ENCODE measurements at places on chromosomes 5 and 9.

- DNase-seq = no peak
Observed at GRCh38 chr9:134283111-134283515, 43.1 kb upstream of the RXRA start.

DNA sequence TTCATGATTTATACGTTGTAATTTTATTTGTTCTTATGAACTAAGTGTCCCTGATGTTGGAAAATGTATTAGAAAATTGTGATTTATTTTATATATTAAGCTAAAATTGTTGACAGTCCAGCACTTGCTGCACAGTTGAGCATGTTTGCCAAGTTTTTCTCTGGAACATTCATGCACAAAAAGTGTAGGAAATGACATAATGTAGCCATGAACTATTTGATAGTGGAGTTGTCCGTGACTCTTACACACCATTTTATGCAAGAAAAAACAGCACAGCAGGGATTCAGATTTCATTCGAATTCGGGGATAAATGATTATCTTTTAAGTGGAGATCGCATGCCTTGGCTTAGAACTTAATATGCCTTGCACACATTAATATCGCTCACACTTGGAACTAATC, 708.6 kb upstream of the WWC1 start:
- no peak for DNase-seq

GRCh38 chr5:109567374-109568044, 122.2 kb upstream of the MAN2A1 start:
- DNase-seq = peak; percentile 92

- no peak for DNase-seq
Observed at GRCh38 chr5:169757016-169757415, 119.9 kb downstream of the DOCK2 start.

DNA sequence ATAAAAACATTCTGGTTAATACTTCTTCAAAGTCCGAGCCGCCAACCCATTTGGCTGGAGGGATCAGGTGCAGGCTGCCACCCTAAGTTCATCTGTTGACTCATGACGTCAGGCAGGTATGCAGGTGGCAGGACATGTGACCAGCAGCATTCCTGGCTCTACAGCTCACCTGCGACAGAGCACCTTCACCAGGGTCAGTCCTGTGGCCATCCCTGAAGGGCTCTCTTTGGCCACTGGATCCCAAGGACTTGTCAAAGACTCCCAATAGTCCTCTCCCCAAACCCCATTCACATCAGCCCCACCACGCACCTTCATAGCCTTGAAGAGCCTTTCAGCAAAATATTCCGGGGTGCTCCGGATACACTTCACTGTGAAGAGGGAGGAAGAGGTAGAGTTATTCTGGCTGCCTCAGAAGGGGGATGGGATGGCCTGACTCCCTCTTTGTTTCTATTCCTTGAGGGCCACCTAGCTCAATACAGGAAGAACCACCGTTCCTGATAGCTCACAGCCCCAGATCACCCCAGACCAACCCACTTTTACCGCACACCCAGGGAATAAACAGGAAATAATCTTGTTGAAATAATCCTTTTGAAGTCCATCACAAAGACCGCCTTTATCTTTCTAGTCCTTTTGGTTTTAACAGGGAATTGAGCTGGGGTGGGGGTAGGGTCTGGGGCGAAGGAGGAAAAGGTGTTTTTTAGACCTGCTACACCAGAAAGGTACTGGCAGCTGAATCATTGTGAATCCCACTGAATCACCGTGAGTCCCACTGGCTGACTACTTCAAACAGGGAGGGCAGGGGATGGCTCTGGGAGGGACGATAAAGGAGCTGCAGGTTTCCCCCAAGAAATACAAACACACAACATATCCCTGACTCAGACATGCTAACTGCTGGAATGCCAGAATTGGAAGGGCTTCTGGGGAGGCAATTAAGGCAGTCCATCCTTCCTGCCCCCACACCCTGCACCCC, 26.4 kb downstream of the ANXA6 start:
- DNase-seq = no peak

DNA sequence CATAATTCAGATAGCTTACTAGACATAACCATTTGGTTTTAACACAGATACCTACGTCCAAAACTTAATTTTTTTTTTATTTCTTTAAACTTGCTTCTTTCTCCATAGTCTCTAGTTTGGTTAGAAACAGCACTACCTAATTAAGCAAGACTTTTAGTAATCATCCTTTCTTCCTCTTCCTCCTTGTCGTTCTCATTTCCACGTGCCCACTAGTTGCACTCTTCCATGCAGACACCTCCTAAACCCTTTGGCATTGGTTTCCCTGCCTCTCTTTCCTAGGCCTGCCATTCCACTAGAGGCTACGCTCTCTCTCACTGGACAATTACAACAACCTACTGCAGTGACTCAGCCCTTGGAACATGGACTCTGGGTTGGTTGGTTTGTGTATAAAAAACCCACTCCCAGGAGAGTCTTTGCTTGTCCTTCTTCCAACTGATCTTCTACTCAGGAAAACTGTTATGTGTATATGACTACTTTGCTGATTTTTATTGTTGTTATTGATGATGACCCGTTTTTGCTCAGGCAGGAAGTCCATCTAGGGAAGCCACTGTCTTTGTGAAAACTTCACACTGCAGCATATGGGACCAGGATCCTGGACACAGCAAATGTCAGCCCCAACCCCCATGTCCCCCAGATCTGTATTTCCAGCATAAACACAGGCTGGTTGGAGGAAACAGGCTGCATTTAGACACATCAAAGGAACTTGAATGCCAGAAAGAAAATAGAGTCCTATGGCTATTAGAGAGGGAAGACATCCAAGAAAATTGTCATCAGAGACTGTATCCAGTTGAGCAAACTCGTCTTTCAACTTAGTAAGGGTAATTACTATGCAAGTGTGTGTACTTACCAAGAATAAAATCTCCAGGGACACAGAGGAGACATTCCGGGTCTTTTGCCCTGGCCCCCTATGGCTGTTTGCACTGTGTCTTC, 503.2 kb downstream of the GADD45G start:
- DNase-seq = no peak

DNA sequence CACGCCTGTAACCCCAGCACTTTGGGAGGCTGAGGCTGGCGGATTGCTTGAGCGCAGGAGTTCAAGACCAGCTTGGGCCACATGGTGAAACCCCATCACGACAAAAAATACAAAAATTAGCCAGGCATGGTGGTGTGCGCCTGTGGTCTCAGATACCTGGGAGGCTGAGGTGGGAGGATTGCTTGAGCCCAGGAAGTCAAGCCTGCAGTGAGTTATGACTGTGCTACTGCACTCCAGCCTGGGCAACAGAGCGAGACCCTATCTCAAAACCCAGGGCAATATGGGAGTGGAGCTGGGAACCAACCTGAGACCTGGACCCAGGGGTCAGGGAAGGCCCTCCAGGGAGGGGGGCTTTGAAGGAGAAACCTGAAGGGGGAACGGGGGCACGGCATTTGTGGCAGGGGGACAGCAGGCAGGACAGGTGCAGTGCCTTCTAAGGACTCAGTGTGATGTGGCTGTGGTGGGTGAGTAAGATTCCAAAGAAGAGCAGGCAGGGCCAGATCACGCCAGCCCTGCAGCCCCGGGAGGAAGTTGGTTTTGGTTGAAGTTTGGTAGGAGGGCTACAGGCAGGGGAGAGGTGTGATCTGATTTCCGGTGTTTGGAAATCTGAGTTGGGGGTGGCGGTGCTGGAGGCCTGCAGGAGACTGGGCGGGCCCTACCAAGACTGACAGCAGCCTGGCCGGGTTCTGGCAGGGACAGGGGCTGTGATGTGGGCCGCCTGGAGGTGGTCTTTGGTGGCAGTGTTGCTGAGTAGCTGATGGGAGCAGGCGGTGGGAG, 46.2 kb downstream of the NTNG2 start:
- peak; percentile 44 for DNase-seq

- no peak for DNase-seq
Observed at GRCh38 chr9:94269264-94269663, 10.2 kb downstream of the ZNF169 start.

- DNase-seq = no peak
Observed at GRCh38 chr5:82396871-82397514, 118.8 kb upstream of the RPS23 start.

GRCh38 chr5:32223972-32224609, 50.0 kb upstream of the GOLPH3 start:
- no peak for DNase-seq

DNA sequence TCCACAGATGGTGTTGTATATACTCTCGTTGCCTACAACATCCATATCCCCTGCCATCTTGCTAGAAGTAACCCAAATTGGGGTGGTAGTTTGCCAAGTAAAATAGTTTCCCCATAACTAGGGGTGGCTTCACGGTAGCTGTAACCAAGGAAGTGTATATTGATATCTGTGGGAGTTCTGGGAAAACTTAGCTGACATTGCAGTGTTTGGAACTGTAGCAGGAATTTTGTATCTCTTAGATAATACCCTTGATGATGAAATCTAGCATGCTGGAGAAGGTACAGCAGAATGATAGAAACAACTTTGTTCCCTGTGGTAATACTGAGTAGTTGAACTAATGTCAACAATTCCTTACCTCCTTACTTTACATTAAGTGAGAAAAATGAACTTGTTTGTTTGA, 29.8 kb downstream of the FBXL7 start:
- DNase-seq = no peak

DNA sequence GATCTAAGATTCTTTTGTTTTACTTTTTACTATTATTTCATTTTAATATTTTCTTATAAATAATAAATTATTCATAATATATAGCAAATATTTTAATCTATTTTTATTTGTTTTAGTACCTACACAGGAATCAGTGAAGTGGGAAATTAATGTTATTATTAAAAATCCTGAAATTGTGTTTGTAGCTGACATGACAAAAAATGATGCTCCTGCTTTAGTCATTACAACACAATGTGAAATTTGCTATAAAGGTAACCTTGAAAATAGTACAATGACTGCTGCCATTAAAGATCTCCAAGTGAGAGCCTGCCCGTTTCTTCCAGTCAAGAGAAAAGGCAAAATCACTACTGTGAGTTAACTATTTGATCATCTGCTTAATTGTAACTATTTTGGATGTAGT, 138.7 kb downstream of the VPS13A start:
- DNase-seq = no peak

DNA sequence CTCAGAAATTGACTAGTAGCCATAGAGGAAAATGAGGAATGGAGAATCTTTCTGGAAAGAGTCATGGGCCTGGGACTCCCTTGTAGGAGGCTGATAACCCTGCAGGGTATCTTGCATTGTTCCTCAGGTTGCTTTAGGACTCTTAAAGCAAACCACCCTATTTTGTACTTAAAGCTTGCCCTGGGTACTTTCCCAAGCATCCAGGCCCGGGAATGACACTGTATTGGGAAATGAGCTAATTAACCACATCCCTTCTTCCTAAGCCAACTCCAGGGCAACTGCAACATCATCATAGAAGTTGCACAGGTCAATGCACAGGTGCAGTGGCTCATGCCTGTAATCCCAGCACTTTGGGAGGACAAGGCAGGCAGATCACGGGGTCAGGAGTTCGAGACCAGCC, 55.9 kb downstream of the UGCG start:
- no peak for DNase-seq

DNA sequence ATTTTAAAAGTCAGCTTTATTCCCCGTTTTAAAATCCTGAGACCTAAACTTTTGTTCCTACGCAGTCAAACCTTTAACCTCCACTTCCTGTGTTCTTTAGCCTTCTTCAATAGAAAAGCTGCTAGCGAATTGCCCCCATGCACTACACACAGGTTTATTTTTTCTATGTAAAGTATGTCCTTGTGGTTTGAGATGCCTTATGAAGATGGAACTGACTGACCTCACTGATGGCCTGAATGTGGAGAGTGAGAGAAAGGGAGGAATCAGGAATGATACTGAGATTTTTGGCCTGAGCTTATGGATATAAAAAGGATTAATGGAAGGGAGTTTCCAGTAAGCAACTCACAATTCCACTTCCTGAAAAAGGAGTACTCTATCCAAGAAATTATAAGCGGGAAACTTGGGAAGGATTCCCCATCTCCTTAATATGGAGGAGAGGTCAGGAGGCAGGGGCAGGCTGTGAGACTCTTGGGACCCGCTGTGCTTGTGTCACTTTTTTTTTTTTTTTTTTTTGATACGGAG, 89.5 kb downstream of the UGCG start:
- no peak for DNase-seq

GRCh38 chr5:58015175-58015574, 444.7 kb downstream of the PLK2 start:
- DNase-seq = no peak

GRCh38 chr9:17926246-17926645, 347.4 kb downstream of the SH3GL2 start:
- no peak for DNase-seq

- DNase-seq = no peak
Observed at GRCh38 chr5:61334868-61335615, 3.0 kb downstream of the ZSWIM6 start.

GRCh38 chr9:136334541-136334940, 7.2 kb downstream of the GPSM1 start:
- no peak for DNase-seq

DNA sequence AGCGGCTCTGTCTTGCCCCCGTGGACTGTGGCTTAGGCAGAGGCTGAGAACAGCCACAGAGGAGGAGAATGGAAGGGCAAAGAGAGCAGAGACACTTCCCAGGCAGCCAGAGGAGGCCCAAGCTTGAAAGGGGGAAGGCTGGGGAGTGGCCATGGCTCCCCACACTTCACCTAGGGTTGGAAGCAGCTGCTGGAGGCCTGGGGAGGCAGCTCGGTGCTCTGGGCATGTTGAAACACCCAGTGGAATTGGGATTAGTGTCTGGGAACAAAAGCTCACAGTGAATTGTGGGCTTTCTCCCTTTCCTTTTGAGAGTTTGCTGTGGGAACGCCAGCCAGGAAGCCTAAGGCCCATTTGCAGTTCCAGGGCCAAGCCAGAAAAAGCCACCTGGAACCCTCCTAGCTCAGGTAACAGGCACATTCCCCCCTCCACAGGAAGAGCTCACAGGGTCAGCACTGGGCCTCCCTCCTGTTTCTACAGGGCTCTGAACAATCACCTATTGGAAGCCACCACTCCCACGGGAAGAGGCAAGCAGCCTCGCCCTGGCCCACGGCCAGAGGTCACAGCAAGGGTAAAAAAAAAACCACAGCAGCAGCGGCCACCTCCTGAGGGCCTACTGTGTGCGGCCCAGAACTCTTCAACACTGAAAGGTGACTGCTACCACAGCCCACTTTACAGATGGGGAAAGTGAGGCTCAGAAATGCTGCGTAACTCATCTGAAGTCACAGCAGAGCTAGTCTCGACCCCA, 20.2 kb downstream of the EEIG1 start:
- no peak for DNase-seq

DNA sequence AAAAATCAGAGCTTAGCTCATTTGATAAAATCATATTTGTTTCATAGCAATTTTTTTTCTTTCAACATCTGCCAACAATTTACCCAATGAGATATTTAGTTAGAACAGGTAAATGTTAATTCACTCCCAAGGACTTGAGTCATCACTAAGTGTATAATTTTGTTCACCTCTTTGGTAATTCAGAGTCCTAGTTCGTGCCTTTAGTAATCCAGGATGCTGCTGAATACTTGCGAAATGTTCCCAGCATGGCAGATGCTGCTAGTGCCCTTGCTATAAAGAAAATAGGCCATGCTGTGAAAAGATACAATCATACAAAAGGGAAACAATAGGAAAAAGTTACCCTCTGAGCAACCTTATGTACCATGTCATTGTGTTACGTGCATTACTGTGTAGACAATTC, 210.5 kb downstream of the CSNK1G3 start:
- no peak for DNase-seq

GRCh38 chr9:126965541-126966428, 51.2 kb downstream of the RALGPS1 start:
- DNase-seq = peak; percentile 69

- DNase-seq = no peak
Observed at GRCh38 chr5:122944051-122944450, 92.5 kb downstream of the PPIC start.
